ENCODE measurements at places on chromosomes 11 and 22.

DNA sequence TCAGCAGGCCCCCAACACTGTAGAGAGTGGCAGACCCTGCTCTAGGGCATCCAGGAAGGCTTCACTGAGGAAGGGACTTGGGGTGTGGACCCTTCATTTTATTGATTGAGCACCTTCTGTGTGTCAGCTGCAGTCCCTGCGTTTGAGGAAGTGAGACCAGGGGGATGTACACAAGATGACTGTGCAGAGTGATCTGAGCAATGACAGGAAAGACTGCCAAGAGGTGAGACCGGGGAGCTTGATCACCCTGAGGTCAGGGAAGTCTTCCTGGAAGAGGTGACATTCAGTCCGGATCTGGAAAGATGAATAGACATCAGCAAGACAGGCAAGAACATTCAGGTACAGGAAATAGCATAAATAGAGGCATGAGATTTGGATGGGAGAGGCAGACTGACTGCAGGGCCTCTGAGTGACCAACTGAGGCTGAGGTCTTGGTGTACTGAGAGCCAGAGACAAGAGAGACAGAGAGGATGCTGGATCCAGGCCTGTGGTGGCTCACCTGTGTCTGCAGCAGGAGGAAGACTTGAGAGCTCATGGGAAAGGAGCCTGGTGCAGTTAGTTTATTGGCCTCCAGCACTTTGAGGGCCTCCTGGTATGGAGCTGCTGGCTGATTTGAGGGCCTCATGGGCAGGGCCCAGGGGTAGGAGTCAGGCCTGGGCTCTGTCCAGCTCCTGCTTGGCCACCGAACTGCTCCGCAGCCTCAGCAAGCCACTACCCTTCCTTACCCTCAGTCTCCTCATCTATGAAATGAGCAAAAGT is 5.2 kb downstream of the DGAT2 start:
- H3K27me3 ChIP-seq: peaks cover 9% of the 10 kb centered on the region
- no peaks in the 10 kb centered on the region for H3K36me3 ChIP-seq
- H3K4me1 ChIP-seq: peaks cover 5% of the 10 kb centered on the region

- no peak overlapping the region for H3K4me3 ChIP-seq
- no peak for DNase-seq
- H3K36me3 ChIP-seq: no peaks in the 10 kb centered on the region
- H3K4me1 ChIP-seq: peaks cover 28% of the 10 kb centered on the region
- H3K27ac ChIP-seq: no peak overlapping the region
These were observed 6.8 kb downstream of the APOL3 start for GRCh38 chr22:36153501-36154422.

DNA sequence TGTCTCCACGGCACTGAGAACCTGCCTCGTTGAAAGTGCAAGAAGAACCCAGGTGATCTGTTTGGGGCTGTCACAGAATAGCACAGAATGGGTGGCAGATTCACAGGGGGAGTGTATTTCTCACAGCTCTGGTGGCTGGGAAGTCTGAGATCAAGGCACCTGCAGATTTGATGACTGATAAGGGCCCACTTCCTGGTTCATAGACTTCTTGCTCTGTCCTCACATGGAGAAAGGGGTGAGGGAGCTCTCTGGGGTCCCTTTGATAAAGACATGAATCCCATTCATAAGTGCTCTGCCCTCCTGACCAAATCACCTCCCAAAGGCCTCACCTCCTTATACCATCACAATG is 198.5 kb upstream of the SORL1-AS1 start:
- no peak overlapping the region for H3K27ac ChIP-seq
- no peaks in the 10 kb centered on the region for H3K27me3 ChIP-seq
- no peaks in the 10 kb centered on the region for H3K36me3 ChIP-seq
- H3K4me1 ChIP-seq: peaks cover 28% of the 10 kb centered on the region

DNA sequence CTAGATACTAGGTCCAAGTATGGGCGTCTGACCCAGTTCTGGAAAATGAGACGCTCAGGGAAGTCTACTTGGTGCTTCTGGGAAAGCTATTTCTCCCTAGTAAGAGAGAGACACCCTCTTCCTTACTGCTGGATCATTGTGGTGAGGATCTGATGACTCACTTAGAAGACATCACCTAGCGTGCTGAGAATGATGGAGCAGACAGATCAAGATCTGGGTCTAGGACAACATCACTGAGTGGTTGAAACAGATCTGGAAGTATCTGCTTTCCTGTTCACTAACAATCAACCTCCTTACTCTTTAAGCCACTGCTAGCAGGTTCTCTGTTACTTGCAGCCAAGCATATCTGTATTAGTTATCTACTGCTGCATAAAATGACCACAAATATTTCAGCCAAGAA is 38.3 kb upstream of the HMGXB4 start:
- H3K27ac ChIP-seq: no peak overlapping the region
- no peaks in the 10 kb centered on the region for H3K27me3 ChIP-seq
- H3K4me3 ChIP-seq: no peak overlapping the region
- no peaks in the 10 kb centered on the region for H3K36me3 ChIP-seq
- no peaks in the 10 kb centered on the region for H3K4me1 ChIP-seq
- no peak for DNase-seq

GRCh38 chr22:50081426-50082196 is 3.6 kb downstream of the MLC1 start:
- DNase-seq: no peak
- peaks cover 46% of the 10 kb centered on the region for H3K36me3 ChIP-seq
- H3K27me3 ChIP-seq: no peaks in the 10 kb centered on the region
- H3K4me1 ChIP-seq: peaks cover 36% of the 10 kb centered on the region
- no peak overlapping the region for H3K4me3 ChIP-seq

DNA sequence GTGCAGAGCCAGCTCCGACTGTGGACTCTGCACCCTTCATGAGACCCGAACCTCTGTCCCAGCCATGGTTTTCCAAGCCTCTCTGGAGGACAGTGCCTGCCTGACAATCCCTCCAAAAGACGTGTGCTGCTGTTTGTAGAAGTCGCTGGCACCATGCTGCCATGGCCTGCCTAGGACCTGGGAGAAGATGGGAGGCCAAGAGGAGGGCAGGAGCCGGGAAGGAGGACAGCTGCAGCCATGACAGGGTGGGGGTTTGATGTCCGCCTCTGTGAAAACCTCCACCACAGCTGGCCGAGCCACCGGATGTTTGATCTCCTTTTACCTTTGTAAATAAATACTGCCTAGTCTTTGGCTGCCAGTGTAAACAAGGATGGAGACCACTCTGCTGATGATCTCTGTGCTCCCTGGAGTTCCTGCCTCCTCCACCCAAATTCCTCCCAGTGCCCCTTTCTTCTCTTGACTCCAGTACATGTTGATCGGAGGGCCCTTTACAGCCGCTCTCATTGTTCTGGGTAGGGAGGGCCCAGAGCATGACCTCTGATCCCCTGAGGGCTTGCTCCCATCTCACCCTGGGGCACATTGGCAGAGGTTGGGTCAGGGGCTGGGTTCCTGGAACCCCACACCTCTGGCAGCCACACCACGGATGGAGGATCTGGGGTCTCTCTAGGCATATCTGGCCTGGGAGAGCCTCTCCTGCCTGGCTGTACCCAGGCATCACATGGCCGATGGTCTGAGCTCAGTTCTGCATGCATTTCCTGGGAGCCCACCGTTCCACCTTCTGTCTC is 66.9 kb downstream of the BCR start:
- no peaks in the 10 kb centered on the region for H3K27me3 ChIP-seq
- no peak overlapping the region for H3K27ac ChIP-seq
- H3K4me3 ChIP-seq: no peak overlapping the region
- peaks cover 38% of the 10 kb centered on the region for H3K4me1 ChIP-seq
- peaks cover 11% of the 10 kb centered on the region for H3K36me3 ChIP-seq
